CD4-positive, alpha-beta T cell treated with Interleukin-21 for 1 hour (primary cell): ENCODE measurements at places on chromosomes 3 and 15.

DNA sequence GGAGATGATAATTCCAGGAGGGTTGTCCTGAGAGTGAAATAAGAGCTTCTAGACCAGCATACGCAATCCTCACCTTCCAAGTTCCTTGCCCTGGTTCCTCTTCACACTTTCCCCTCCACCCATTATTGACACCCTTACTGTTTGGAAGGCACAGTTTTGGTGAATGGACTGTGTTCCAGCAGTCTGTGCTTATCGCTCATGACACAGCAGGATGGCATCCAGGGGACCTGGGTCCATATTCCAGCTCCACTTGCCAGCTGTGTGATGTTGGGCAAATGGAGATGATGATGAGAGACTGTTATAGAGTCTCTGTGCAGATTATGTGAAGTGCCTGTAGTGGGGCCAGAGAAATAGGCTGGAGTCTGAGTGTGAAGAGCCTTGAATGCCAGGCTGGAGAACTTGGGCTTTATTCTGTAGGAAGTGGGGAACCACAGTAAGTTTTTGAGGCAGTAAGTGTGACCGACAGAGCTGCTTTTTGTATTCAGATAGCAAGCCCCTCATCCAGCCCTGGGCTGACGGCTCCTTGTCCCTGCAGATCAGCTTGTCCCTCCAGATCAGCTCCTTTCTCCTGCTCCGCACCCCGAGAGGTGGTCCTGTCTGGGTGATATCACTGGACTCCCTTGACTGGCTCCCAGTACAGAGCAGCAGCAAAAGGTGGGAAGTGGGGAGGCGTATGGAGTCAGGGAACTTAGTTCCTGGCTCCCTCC is 8.1 kb downstream of the KBTBD13 start:
- no peak for DNase-seq

DNA sequence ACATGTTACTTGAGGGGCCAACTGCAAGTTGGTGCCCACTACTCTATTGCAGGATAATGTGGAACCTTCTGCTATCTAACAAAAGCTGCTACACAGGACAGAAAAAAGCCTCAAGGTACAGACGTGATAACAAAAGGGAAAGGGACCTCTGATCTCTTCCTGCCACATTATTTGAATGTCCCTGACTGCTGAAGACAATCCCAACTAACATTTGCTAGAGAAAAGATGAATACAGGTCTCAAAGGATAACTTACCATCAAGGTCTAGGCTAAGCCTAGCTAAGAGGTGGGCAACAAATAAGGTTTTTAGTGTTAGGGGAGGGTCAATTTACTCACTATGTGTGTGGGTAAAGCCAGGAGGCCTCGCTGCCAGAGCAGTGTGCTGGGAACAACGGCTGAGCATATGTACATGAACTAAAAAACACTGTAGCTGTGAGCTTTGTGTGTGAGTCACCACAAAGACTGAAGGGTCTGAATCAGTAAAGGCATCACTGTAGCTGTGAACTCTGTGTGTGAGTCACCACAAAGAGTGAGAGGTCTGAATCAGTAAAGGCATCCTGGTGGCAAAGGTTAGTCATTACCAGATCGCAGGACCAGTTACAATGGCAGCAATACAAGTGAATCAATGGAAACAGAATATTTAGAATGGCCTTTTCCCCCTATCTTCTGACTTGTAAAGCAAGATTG is 111.7 kb downstream of the LMLN start:
- peak; percentile 12 for DNase-seq

GRCh38 chr15:35256551-35256950 is 171.5 kb upstream of the NANOGP8 start:
- DNase-seq = no peak

GRCh38 chr3:48429317-48429959 is 448 bp downstream of the PLXNB1 start:
- peak; percentile 72 for DNase-seq

DNA sequence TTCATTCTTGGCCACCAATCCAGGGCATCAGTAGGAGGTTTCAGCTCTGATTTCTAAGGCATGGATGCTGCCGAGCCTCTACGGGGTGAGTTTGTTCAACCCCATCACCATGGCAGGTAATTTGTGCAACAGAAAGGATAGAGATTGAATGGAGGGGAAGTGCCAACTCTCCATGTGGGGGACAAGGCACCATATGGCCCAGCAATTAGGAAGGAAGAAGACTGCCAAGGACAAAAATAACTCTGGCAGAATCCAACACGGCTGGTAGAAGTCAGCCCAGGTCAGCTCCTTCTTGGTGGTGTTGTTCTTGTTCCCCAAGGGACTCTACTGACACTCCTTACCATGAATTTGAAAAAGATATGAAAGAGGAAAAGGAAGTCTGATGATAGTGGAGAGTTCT is 503.9 kb downstream of the MAGI1 start:
- no peak for DNase-seq

- no peak for DNase-seq
Measured at GRCh38 chr15:28132524-28133275, 33.6 kb upstream of the OCA2 start.

DNA sequence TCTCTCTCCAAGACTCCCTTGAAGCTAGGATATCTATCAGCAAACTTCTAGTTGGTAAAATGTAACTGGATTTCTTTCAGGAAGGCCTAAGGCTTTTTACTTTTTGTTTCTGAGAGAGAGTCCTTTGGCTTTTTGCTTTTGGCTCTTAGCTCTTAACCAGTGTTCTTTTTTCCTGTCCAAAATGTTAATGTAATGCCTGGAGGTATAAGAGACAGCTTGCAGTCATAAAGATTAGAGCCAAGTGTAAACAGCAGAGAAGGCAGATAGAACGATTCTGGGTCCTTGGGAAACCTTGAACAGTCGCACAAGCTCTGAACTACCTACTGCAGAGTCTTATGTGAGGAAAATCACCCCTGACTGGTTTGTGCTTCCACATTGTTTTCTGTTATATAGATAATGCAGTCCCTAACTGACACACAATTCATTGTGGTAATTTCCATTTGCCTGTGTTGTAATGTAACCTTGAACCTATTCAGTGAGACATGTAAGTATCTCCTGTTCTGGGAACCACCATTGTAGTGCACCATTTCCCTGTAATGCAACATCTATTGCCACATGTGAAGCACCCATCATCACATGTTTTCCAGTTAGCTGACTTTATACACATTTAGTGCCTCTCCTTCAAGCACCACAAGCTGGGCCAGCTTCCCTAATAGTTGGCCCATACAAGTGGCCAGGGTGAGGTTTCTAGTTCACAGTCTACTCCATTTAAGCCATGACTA is 1311.9 kb downstream of the ROBO1 start:
- no peak for DNase-seq

- DNase-seq = no peak
Measured at GRCh38 chr15:69592954-69593353, 140.3 kb downstream of the RPLP1 start.

DNA sequence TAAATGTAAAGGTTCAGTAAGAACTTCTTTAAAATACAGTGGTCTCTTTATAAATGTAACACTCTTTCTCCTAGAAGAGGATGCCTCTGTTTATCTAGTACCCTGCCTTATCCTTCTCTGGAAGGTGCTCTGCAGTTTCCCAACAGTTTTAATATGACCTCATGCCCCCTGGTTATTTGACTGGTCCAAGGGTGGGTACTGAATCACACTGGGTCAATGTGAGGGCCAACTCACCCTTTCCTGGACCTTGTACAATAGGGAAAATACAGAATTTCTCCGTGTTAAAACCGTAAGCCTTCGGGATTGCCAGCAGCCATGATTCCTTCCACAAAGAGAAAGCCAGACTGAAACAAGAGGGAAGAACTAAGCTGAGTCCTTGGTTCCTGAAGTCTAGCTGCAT is 9.2 kb downstream of the DCBLD2 start:
- DNase-seq = no peak

DNA sequence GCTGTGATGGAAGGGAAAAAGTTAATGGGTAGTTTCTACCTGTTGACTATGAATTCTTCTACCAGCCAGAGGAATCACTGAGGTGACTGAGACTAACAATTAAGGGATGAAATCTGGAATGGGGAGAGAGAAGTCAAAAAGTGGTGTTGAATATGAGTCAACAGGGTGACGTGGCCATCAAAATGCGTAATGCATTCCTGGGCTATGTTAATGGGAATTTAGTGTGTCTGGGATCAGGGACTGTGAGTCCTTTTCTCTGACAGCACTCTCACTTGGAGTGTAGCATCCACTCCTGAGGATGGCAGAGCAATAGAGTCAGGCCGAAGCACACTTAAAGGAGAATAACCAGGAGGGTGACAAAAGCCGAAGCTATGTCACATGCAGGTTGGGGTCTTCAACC is 60.4 kb downstream of the MESD start:
- no peak for DNase-seq

DNA sequence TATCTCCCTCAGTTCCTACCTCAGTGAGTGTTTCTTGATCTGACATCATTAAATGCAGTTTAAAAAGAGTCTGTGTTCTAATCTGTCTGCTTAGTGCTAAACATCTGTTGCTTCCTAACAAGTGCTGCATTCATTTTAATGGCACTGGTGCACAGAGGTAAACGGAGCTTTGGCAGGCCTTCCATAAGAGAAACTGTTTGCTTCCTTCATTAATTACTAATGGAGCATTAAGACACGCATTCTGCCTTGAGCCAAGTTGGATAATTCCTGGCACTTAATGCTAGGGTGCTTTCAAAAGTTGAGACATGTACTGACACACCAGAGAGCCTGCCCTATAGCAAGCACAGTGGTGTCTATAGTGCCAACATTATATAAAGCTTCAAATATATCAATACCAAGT is 34.7 kb downstream of the SCG5 start:
- no peak for DNase-seq

DNA sequence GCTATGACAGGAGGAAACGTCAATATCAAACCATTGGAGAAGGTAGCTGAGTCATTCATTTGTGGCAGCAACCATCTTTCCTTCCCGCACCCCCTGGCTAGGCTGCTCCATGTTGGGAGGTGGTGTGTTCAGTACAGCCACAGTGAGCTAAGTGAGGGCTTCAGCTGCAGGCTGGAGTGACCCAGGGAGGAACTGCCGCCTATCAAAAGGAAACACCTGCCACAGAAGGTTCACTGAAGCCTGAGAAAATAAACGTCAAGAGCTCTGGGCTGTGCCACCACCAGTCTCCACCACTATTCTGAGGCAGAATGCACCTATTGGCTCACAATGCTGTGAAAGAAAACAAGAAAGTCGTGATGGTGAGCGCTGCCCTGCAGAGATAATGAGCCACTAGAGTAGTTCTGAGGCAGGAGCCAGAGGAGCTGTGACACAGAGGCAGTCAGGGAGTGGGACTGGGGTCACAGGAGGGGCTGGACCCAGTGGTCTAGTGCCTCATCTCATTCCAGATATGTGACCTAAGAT is 34.8 kb upstream of the CD47 start:
- peak; percentile 74 for DNase-seq

DNA sequence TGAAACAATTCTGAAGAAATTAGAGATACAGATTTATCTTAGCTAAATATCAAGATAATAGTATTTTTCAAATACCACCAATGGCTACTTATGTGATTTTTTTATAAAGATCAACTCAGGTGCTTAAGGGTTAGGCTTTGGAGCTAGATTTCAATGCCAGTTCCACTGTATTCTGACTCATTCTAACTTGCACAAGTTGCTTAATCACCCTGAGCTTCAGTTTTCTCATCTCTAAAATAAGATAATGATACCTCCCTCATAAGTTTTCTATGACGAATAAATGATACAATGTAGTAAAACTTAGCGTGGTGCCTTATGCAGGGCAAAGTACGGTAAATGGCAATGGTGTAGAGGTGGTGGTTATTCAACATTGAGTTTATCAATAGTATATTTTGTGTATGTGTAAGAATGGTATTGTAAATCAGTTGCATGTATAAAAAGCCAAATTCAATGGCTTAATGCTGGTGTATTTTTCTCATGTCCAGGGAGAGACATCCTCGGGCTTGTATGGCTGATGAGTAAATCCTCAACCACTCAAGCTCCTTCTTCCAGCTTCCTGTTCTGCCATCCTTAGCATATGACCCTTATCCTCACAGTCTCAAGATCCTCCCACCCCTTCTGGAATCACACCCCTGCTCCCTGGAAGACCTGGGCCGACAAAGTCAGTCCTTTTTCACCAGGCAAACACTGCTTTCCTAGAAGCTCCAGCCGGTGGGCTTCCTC is 505.9 kb upstream of the CFAP20DC start:
- DNase-seq = no peak

DNA sequence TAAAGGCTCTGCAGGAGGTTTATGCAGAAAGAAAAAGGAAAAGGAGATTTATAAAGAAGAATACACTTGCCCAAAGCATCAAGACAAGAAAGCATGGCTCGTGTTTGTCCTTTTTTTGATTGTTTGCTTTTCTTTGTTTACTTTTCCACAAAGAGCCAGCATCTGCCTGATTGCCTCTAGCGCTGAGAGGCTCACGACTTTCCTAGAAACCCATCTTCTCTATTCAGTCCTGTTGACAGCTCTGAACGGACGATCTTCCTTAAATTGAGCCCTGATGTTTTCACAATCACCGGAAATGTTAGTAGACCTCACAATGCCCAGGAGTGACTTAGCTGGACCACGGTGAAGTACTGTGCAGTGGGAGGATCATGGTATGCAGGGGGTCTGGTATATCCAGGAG is 12.4 kb downstream of the GP5 start:
- DNase-seq = no peak
